AG08395 (cell line): ENCODE measurements at places on chromosomes 5 and 9.

DNA sequence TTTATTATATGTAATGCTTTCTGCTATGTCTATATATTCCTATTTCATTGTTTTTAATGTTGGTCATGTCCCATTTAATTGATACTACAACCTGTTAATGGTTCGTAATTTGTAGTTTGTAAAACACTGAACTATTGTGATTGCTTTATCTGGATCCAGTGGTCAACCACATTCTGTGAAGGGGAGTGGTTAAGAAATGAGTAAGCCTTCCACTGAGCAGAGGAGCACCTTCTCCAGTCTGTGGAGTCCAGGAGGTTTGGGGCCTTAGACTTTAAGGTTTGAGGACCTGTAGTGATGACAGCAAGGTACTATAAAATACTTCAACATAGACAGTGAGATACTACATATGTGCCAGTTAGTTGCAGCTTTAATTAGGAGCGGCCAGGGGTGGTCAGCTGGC lies 67.7 kb upstream of the RAD23B start:
- peak; percentile 43 for DNase-seq

GRCh38 chr9:130825351-130825651 lies 9.8 kb upstream of the ABL1 start:
- no peak for DNase-seq

- DNase-seq: no peak
Observed at GRCh38 chr5:22706901-22707300, 146.2 kb downstream of the CDH12 start.

- DNase-seq: no peak
Observed at GRCh38 chr5:115770466-115770865, 46.0 kb downstream of the CDO1 start.

- no peak for DNase-seq
Observed at GRCh38 chr5:66139318-66139712, 4.8 kb upstream of the SREK1 start.

- DNase-seq: no peak
Observed at GRCh38 chr5:21834863-21835262, 1018.3 kb downstream of the CDH12 start.

GRCh38 chr9:71001780-71002386 lies 119.5 kb downstream of the TRPM3 start:
- DNase-seq: no peak

GRCh38 chr9:94511134-94511954 lies 43.5 kb upstream of the PCAT7 start:
- DNase-seq: no peak

DNA sequence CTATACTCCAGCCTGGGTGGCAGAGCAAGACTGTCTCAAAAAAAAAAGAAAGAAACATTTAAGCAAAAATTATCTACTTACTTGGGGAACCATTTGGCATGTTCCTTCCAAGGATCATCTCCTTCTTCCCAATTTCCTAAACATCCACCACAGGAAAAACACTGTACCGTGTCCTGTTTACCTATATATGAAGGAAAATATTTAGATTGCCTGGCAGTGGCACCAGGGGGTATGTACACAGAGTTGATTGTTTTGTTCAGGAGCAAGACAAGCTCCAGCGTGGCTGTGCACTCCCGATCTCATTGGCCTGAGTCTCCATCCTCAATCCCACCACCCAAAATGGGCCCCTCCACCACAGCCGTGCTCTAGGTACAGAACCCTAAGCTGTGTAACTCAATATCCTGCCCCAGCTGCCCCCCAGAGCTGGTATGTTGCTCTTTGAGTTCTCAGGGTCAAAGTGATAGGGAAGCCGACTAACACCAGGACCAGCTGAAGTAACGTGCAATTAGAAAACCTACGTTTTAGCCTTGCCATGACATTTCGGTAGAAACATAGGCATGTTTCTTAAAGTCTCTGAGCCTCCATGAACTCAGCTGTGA lies 13.8 kb downstream of the NAIP start:
- no peak for DNase-seq

- DNase-seq: no peak
Observed at GRCh38 chr5:9841516-9842170, 211.5 kb upstream of the TAS2R1 start.

GRCh38 chr5:151578326-151579025 lies 12.7 kb downstream of the FAT2 start:
- no peak for DNase-seq

GRCh38 chr5:112930082-112930344 lies 8.0 kb upstream of the REEP5 start:
- no peak for DNase-seq

DNA sequence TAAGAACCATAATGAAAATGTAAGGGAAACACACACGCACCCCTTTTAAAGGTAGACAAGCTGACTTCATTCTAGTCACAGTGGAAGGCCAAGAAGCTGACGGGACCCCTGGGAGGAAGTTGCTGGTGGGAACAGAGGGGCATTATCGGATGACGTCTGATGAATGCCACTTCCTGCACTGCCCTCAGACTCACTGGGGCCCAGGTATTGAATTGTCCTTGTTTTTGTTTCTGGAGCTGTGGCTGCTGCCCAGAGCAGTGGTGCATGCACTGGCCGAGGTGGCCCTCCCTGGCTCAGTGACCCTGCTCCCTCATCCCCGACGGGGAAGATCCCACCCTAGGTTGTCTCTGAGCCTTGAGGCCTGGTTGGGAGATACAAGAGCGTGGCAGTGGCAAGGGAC lies 15.3 kb upstream of the RPL26L1 start:
- DNase-seq: no peak

DNA sequence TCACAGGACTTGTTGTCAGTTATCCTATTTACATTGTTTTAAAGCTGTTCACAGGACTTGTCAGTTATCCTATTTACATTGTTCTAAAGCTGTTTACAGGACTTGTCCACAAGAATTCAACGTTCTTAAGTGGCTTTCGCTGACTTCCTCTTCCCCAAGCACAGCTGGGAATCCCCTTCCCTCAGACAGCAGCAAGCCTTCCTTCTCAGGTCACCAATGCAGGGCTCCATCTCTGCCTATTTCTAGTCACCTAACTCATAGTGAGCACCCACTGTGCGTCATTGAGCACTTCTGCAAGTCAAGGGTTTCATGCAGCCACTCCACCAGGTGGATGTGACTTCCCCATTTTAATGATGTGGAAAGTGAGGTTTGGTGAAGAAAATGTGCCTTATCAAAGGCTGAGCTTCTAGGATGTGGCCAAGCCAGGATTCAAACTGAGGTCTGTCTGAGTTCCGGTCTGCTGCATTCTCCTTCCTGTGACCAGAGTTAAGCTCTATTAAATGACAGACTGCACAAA lies 109.8 kb upstream of the ZNF462 start:
- DNase-seq: no peak

- DNase-seq: no peak
Observed at GRCh38 chr5:23029290-23029689, 176.1 kb upstream of the CDH12 start.

DNA sequence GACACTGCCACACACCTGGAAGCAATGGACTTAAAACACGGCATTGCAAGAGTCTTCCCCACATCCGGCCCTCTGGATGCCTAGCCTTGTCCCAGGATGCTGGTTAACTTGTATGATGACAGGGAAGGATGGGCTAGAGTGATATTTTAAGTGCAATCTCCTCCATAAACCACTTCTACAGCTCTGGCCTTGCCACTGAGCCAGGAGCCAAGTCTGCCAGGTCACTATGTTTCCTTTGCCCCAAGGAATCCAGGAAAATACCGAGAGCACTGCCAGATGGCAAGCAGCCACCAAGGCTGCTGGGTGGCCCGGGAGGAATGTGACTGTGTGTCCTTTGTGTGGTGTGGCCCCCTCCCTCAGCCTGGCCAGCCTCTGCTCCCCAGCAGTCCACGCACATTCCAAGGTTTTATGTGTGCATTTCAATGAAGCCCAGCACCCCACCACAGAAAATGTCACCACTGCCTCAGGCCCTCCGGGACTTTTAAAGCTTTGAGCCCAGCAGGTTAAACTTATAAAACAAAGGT lies 106.0 kb downstream of the FRMD3 start:
- DNase-seq: peak; percentile 82

- DNase-seq: peak; percentile 35
Observed at GRCh38 chr5:39473156-39473775, 48.5 kb upstream of the DAB2 start.

GRCh38 chr5:1633605-1634336 lies 110.0 kb upstream of the LPCAT1 start:
- peak; percentile 76 for DNase-seq
